Fibroblast of the aortic adventitia (primary cell): ENCODE measurements at places on chromosomes 2 and 18.

DNA sequence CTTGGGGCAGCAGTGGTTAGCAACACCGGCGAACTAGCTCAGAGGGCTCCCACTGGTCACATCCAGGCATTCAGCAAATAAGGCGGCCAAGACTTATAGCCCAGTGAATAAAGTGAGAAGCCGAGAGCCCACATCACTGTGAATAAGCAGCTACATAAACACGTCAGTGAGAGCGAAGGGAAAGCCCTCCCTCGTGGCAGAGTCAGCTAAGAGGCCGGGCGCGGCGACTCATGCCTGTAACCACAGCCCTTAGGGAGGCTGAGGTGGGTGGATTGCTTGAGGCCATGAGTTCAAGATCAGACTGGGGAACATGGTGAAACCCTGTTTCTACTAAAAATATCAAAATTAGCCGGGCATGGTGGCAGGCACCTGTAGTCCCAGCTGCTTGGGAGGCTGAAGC is 5.2 kb downstream of the D2HGDH start:
- DNase-seq, result peak; percentile 40

DNA sequence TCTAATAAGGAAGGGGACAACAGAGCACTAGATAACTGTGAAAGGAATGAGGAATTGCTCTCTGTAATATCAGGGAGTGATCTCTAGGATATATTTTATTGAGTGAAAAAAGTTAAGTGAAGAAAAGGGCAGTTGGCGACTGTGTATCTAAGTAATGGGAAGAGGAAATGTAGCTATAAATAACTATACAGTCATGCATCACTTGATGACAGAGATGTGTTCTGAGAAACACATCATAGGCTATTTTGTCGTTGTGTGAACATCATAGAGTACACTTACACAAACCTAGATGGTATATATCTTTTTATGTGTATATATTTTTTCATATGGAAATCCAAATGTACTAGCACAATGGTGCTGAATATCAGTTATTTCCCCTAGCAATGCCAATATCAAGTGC is 329.3 kb downstream of the TXNL1 start:
- DNase-seq, result no peak

DNA sequence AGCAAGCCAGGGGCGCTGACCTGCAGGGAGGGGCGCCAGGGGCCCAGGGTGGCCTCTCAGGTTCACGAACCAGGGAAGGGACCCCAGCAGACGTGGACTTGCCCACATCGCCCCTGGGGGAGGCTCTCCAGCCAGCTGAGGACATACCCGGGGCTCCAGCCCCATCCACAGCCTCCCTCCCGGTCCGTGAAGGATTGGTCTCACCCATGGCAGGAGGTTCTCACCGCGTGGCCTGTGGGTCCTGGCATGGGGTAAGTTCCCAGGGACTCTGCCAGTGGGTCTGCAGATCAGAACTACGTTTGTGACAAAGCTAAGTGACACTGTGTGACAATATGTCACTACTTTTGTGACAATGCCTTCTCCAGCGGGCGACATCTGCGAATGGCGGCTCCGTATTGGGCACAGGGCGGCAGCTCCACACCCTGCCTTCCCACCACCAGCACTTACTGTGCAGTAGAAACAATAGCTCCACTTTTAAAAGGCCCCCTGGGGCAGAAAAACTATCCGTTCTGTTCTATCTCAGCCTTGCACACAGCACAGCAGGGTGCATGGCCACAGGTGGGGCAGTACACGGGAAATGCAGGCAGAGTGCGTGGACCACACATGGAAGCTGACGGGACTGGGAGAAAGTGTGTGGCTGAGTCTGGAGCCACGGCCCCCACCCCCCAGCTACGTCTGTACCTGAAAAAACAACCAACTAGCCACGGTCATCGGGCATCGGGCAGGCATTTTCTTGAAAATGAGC is 65.2 kb upstream of the CTDP1 start:
- DNase-seq, result no peak

DNA sequence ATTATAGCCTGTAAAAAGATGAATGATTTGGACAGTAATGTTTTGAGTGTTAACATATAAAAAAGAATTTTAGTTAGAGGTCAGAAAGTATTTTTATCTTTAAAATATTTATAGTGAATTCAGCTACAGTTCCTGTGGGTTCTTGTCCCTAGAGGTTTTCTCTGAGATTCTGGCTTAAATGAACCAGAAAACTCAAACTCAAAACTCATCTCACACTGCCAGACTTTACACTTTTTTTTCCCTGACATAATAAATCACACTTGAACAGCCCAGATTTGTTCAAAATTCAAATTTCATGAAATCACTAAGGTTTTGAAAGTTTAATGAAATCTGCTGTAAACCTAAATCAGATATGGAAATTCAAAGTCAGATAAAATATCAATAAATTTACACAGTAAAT is 92.3 kb downstream of the KCNH7 start:
- DNase-seq, result no peak

- no peak for DNase-seq
These were observed 179.8 kb downstream of the METTL4 start for GRCh38 chr18:2391470-2391869.

GRCh38 chr18:9104244-9104901 is 1.9 kb downstream of the NDUFV2 start:
- peak; percentile 25 for DNase-seq

GRCh38 chr2:146262606-146263005 is 1582.2 kb upstream of the ACVR2A start:
- DNase-seq, result no peak

- DNase-seq, result no peak
These were observed 87.2 kb downstream of the SMAD7 start for GRCh38 chr18:48863432-48864065.

- DNase-seq, result peak; percentile 53
These were observed 8.2 kb downstream of the ZFP36L2 start for GRCh38 chr2:43218155-43218701.

- no peak for DNase-seq
These were observed 73.5 kb downstream of the ZCCHC2 start for GRCh38 chr18:62596145-62597005.

DNA sequence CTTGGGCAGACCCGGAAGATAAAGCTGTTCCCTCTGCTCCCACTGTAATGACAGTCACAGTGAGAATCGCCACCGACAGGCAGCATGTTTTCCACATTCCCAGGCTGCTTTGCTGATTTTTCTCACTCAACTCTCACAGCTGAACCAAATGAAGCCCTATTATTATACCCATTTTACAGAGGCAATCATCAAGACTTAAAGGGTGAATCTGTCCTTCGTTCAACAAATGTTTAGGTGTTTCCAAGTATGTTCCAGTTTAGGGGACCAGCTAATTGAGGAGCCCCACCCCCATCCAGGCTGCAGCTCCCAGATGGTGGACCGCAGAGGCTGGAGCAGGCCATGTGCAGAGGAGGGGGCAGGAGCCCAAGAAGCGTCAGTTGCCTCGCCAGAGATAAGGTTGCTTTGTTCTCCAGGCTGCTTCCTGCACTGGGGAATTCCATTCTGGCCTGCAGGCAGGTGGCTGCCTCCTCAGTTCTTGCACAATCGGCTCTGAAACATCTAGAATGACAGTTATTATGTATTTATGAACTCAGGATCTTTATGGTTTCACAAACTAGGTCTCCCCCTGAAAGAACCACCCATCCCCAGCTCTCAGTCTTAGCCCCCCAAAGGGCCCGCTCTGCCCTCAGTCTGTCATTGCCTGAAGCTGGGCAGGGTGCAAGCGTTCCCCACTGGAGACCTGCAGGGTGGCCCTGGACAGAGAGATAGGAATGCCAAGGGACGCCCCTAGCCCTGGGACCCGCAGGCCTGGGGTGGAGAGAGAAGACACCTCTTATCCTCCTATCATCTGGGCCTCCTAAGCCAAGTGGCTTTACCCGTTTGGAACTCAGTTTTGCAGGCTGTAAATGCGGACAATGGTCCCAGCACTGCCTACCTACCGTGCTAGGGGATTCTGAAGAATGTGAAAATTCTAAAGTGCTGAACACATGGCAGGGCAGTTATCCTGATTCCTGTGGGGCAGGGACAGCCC is 49.1 kb upstream of the MYCN start:
- no peak for DNase-seq

- peak; percentile 49 for DNase-seq
These were observed 115.9 kb downstream of the HAUS1 start for GRCh38 chr18:46220116-46220515.

DNA sequence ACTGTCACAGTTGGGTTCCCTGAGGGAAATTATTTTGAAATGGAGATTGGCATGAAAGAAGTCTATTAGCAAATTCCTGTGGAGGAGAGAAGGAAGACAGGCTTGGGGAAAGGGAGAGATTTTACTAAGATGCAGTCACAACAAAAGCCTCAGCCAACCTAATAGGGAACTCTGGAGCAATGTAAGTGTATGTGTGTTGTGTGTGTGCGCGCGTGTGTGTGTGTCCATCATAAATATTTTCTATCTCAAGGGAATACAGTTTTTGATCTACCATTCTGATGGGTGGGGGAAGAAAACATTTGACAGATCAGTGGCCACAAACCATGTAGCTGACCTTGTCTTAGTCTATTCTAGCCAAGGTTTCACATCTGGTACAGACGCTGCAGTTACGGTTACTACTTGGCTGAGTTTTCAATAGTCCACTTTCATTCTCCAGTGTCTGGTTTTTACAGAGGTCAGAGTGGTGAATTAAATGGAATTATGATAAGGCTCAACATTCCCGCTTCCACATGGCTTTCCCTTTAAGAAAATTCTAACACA is 72.6 kb downstream of the MREG start:
- DNase-seq, result peak; percentile 53

GRCh38 chr18:57841568-57841967 is 38.5 kb upstream of the ATP8B1 start:
- DNase-seq, result no peak

- DNase-seq, result peak; percentile 30
These were observed 368.8 kb downstream of the PLCL1 start for GRCh38 chr2:198173242-198173641.

DNA sequence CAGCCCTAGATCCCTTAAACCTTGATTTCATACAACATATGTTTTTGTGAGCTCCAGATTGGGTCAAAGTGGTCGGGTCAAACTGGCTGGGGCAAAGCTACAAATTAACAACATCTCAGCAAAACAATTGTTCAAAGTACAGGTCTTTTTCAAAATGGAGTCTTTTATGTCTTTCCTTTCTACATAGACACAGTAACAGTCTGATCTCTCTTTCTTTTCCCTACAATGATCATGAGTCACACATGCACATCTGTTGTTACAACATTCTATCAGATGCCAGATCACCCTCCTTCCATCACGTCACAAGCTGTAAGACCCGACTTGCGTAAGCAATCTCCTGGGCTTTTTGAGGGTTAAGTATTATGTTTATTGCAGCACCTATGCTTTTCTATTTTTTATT is 55.1 kb downstream of the RHOB start:
- DNase-seq, result peak; percentile 99

DNA sequence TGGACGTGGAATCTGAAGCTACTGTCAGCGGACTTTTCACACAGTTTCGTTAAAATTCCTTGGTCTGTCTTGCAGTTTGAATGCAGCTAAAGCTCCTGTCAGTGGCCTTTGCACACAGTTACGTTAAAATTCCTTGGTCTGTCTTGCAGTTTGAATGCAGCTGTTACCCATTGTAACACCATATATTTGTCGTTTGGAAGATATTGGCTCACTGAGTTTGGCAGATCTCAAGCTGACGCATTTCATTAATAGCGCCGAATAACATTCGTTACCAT is 1.0 kb downstream of the LIMS1 start:
- no peak for DNase-seq

DNA sequence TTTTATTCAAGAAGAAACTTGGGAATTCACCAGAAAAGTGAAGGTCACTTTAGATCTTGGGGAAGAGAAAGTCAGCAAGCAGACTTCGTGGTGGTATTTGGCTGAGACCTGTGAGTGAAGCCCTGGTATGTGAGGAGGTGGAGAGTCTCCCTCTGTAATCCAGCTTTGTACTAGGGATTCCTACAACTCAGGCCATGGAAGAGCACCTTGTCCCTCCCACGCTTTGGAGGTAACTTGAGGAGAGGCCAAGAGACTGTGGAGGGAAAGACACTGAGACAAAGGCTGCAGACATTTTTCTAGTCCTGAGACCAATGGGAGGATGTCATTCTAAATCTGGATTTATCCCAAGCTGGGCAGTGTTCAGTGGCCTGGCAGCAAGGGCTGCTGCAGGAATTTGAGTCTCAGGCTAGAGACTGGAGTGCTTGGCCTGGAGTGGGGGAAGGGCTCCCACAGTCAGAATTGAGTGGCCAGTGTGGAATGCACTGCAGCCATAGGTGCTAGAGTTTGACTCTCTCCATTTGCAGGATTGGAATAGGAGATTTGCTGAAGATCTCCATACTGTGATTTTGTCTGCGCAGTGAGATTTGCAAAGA is 219.0 kb downstream of the ACTR3 start:
- no peak for DNase-seq

DNA sequence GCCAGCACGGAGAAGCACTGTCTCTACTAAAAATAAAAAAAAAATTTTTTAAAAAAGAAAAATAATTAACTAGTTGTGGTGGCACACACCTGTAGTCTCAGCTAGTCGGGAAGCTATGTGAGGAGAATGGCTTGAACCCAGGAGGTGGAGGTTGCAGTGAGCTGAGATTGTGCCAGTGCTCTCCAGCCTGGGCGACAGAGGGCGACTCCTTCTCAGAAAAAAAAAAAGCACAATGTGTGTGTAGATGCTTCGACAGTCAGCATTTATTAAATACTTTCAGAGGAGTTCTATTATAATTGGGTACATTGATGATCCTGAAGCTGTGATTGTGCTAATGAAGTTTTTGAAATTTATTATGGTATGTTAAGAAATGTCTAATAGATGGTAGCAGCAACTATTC is 46.5 kb downstream of the XIRP2 start:
- no peak for DNase-seq

GRCh38 chr2:96869822-96870625 is at the start of gene SEMA4C:
Gene SEMA4C, minus strand, starts transcription at chr2:96870080. Its CDS starts 2,194 bp downstream, at chr2:96867886.
- no peak for DNase-seq

DNA sequence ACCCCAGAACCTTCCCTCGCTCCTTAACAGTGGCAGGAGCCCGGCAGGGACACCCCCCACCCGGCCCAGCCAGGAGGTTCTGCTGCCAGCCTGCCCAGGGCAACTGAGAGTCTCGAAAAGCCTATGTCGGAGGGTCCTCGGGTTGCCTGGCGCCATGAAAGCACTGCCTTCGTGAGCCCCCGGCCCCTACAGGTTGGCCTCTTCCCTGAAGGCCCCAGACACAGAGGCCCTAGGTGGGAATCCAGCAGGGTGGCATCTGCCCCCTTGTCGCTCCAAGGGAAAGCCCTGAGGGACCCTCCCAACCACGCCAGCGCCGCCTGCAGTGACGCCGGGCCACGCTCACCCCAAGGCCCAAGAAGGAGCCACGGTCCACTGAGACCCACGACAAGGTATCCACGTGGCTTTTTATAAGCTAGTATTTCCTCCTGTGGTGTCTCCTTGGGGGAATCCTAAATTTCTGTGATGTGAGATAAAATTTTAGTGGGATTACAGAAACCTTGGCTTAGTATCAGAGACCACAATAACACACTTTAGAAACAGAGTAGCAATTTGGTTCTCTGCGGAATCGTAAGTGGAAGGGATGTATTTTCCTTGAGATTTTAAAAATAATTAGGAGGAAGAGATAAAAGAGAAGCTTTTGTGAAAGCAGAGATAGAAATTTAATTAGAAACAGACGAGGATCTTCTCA is 138.9 kb downstream of the HDAC4 start:
- no peak for DNase-seq

DNA sequence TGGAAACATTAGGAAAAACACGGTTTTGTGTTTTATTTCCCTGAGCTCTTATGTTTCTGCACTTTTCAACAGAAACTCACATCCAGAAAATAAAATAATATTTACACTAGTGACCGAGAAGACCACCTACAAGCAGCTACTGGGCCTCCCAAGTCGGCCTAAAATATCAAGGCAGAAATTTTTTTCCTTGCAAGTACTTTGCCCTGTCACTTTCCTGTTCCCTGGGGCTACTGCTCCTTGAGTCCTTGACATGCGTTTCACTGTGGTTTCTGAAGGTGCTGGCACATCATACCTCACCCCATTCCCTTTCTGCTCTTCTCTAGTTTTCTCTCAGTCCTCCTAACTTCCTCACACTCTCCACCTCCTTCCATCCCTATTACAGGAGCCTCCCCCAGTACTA is 279.1 kb downstream of the AGPS start:
- no peak for DNase-seq
